ENCODE measurements at places on chromosomes 5 and 9. TPM values are rescaled to one million over a fixed set of nuclear protein-coding genes. Genes with fewer than 3 reads are reported as not detected.

The FGF1 gene
- total RNA-seq, result 113 TPM

The SHC3 gene
- total RNA-seq, result 1.1 TPM

The GMCL2 gene
- not detected for total RNA-seq

DNA sequence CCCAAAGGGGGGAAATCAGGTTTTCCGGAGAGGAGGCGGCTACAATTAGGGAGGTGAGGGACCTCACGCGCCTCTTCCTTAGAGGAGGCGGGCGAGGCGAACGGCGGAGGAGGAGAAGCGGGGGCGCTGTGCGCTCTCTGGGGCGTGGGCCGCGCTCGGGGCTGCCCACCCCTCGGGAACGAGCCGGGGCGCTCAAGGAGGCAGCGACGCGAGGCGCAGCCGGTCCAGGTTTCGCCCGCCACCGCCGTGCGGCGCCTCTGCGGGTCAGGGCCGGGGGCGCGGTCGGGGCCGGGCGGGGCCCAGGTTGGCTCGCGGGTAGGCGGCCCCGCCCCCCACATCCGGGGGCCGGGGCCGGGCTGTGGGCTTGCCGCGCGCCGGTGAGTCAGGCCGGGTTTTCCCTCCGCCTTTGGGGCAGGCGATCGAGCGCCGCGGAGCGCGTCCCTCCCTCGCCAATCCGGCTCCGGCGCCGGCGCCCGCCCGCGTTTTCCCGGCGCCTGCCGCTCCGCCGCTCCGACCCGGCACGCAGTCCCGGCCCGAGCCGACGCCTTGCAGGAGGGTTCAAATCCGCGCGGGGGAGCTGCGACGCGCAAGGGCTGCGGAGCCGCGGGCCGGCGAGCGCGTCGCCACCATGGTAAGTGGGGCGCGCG, at the start of gene N4BP3:
Gene N4BP3 (plus strand): TSS at position 392 of the 647 bp plus-strand sequence. CDS start 6,052 bp downstream, outside the sequence.
- no peak for DNase-seq
- H3K36me3 ChIP-seq, result no peaks in the 10 kb centered on the region
- no peaks in the 10 kb centered on the region for H3K27me3 ChIP-seq
- H3K4me1 ChIP-seq, result peaks cover 27% of the 10 kb centered on the region
- H3K27ac ChIP-seq, result peak within 1 kb of the TSS; percentile 19

- H3K36me3 ChIP-seq, result no peaks in the 10 kb centered on the region
- no peaks in the 10 kb centered on the region for H3K27me3 ChIP-seq
- no peak overlapping the region for H3K4me3 ChIP-seq
These were observed 11.7 kb upstream of the DOLPP1 start for GRCh38 chr9:129068990-129069861.

All from tibial nerve (tissue), 4 donors.